ENCODE measurements at places on chromosomes 7 and 10. TPM values are rescaled to one million over a fixed set of nuclear protein-coding genes. Genes with fewer than 3 reads are reported as not detected.

The CCDC146 gene
- total RNA-seq = 3.9 TPM

The GARIN1A gene
- total RNA-seq = 1.1 TPM

DNA sequence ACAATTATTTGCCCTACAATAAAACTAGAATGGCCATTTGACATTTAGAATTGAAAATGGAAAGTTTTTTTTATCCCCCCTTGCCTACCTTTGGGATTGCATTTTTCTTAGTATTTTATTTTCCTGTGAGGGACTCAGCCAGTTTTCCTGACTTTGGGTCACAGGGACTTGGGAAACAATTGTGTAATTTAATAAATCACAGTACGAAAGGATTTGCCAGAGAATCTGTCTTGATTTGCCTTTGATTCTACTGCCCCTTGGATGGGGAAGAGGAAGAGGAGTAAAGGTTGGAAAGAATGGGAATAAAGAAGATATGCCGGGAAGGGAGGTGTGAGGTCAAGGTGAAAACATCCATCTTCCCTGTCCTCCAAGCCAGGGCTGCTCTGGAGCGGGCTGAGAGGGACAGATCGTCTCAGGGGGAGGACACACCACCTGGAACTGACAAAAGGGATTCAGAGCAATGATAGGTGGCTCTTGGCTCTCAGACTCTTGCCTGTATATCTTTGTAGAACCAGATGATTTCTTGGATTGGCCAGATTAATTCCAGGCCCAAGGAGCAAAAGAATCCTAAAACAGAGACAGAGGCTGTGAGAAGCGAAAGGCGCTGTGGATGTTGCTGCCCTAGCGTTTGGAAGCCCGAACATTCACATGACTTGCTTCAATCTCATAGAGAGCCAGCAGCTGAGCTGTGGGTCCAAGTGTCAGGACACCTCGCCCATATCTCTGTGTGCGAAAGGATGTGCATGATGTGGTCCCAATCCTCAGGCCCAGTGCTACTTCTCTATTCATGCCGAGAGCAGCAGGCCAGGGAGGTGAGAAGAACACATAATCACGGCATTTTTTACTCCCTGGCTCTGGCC, 50.3 kb upstream of the ZEB1 start:
- H3K27ac ChIP-seq = no peak overlapping the region
- no peak overlapping the region for H3K4me3 ChIP-seq
- no peak for DNase-seq
- no peaks in the 10 kb centered on the region for H3K4me1 ChIP-seq
- H3K27me3 ChIP-seq = no peaks in the 10 kb centered on the region

- H3K4me1 ChIP-seq = no peaks in the 10 kb centered on the region
- H3K36me3 ChIP-seq = no peaks in the 10 kb centered on the region
- no peak overlapping the region for H3K4me3 ChIP-seq
- no peak for DNase-seq
- H3K27ac ChIP-seq = no peak overlapping the region
Measured at GRCh38 chr10:18699849-18700840, 40.9 kb downstream of the ARL5B start.

GRCh38 chr7:100053215-100053614, 3.6 kb downstream of the ZSCAN21 start:
- no peak overlapping the region for H3K4me3 ChIP-seq
- no peaks in the 10 kb centered on the region for H3K36me3 ChIP-seq
- no peak for DNase-seq
- H3K4me1 ChIP-seq = peaks cover 10% of the 10 kb centered on the region
- no peak overlapping the region for H3K27ac ChIP-seq

DNA sequence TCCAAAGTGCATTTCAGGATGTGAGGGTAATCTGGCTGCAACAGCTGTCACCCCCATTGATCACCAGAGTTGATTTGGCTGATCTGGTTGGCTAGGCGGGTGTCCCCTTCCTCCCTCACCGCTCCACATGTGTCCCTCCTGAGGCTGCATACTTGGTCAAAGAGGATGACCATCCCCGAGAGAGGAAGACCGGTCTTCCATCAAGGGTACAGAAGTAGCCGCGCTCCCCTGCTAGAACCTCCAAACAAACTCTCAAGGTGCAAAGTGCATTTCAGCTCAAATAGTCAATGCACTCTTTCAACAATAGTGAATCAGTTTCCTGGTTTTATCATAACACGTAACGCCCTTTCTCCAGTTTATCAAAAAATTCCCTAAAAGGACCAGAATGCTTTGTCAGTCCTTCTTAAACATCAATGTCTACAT, 44.6 kb downstream of the CARD11 start:
- no peaks in the 10 kb centered on the region for H3K27me3 ChIP-seq
- no peak overlapping the region for H3K27ac ChIP-seq
- no peak overlapping the region for H3K4me3 ChIP-seq
- DNase-seq = no peak

Data from left lung (tissue), 14 donors.